Cerebellar cortex (tissue), 1 donor: ENCODE measurements at places on chromosomes 4 and X.

GRCh38 chr4:105113800-105114199, 32.9 kb upstream of the TET2 start:
- no peak for DNase-seq

DNA sequence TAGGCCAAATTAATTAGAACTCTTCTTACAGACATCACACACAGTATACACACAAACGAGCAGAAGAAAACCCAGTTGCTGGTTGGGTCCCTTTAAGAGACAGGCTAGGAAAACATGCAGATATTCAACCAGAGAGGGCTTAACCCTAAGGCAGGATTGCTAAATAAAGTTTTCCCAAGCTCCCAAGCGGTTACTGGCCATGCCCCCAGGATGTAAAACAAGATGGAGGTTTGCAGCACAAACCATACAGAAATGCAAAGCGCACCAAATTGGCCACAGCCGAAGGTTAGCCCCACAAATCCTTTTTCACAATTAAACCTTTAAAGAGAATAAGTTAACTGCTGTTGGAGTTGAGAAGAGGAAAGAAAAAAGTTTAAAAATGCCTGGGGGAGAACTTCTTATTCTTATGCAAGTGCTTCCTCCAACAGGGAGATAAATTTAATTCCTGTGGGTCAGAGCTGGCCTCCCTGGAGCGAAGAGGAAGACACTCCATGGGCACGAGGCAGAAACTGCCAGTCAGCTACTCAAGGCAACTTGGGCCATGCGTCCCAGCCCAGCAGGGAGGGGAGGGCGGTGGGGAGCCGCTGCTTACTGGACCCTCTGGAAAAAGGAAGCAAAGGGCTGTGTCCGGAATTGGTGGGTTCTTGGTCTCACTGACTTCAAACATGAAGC, 167.6 kb upstream of the ARSJ start:
- DNase-seq: no peak

- peak; percentile 93 for DNase-seq
These were observed 1.9 kb upstream of the PPP3CA start for GRCh38 chr4:101348995-101349800.

- DNase-seq: no peak
These were observed 71.3 kb upstream of the LDB2 start for GRCh38 chr4:16969696-16970135.

DNA sequence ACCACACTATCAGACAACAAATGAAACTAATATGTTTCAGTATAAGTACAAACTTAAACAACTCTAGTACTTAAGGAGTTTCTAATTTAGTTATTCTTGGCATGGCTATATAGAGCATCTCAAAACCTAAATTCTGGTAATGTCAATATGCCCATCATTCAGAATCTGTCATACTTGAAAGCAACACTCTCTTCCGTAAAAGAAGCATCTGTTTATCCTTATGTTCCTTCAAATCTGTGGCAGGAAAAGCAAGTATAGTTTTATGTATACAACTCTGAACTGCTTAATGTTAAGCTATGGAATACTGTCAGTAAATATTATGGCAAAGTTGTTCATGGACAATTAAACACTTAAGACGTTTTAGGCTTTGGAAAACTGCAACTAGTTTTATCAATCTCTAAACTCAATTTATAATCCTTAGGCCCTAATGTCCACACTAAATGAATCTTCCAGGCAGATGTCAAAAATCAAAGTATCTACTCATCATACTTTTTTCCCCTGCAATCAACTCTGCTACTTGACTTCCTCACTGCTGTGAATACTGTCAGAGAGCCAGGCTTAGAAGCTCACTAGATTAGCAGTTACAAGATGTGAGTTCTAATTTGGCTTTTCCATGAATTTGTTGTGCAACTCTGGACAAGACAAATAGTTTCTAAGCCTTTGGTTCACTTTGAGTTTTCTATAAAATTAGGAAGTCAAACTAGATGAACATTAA, 109.4 kb downstream of the SCLT1 start:
- no peak for DNase-seq

GRCh38 chrX:109719264-109719663, 13.8 kb downstream of the ACSL4 start:
- DNase-seq: no peak

DNA sequence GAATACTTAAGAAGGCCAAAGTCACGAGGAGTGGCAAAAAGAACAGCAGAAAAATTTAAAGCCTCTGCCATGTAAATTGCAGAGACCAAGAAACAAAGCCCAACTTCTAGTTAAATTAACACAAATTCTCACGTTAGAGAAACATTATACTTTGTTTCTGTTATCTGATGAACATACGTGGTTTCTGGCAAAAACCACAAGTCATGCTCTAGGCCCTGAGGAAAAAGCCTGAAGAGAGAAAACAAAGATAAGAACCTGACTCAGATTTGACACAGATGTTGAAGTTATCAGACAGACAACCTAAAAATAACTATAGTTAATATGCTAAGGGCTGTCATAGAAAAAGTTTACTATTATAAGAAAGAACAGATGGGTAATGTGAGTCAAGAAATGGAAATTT, 149.1 kb upstream of the PCDH10 start:
- no peak for DNase-seq

DNA sequence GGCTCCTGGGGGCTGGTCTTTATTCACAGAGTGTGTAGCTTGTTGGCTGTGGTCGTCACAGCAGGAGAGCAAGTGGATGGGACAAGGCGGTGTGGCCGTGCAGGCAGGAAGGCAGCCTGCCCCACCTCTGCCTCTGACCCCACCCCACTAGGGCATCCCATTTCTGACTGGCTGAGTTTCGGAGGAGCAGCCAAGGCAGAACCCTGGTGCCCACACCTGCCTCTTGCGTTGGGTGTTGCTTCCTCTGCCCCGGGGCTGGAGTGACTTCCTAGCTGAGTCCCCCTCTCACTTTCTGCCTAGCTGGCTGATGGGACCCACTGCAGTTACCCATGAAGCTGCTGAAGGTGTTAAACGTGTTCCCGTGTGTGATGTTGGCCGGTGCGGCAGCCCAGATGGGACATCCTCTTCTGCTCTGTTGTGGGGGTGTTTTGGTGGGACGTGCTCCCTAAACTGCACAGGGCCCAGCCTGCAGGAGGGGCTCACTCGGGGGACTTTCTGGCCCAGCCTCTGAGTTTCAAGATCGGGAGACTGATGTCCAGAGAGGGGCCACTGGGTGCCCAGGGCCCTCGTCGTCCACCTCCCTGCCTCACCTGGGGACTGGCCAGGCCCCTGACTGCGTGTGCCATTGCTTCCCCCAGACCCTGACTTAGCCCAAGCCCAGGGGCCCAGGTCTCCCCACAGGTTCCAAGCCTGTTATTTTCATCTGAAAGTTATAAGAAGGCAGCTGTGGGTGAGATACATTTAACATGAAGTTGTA, 101.5 kb downstream of the PSAPL1 start:
- DNase-seq: no peak

GRCh38 chr4:161919442-161920220, 244.2 kb downstream of the FSTL5 start:
- peak; percentile 98 for DNase-seq

GRCh38 chr4:39312816-39313215, 53.3 kb downstream of the RFC1 start:
- DNase-seq: peak; percentile 86

GRCh38 chrX:143661286-143661685, 25.4 kb upstream of the SLITRK4 start:
- DNase-seq: no peak

GRCh38 chr4:42671431-42672194, 14.7 kb upstream of the ATP8A1 start:
- DNase-seq: no peak

DNA sequence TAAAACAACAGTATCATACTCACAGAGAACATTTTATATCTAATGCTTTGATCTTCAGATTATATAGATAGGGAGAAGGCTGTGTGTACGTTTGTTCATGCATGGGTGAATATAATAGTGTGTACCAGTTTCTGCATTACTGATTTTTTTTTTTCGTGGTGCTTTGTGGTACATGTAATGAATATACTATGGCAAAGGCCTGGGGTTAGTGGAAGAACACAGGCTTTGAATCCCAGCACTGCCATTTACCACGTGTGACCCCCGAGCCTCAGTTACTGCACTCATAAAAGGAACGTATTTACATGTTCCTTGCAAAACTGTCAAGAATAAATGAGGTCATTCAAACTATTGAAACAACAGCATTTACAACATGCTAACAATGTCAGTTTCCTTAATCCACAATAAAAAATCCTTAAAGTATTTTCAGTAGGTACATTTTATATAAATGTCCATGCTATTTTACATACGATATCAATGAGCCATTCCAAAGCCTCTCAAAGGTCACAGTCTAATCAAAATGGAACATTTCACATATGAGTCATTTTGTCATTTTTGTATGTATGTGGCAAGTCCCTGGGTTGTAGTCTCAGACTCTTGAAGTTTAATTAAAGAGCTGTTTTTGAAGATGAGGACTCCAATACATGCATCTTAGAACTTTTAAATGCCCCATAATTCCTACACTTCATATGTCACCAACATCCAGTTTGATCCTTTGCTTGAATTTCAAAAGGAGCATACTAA, 242.8 kb downstream of the PPP3CA start:
- DNase-seq: no peak

- DNase-seq: no peak
These were observed 1.6 kb upstream of the LRAT start for GRCh38 chr4:154741922-154742850.

DNA sequence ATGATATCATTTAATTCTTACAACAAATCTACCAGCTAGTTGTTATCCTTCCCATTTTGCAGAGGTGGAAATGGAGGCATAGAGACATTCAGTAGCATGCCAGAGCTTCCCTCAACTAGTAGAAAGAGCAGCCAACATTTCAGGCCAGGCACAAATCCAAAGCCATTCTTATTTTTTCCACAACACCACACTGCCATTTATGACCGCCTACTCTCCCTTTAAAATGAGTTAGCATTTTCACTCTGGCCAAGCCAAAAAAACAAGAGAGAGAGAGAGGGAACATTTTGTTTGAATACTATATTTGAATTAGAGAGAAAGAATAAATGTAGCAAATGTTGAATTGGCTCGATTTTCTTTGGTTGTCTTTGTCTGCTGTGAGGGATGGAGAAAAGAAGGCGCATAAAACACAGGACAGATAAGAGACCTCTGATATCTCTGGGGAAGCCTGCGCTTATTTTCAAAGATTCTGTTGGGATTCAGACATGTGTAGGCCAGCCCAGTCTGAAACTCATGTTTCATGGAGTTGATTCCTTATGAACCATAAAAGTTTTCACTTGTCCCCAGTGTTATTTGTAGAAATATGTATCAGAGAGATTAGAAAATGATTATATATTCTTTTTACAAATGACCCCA, 265.7 kb downstream of the RAB28 start:
- peak; percentile 8 for DNase-seq
